Body of pancreas (tissue), 4 donors: ENCODE measurements at places on chromosomes 2 and 18.
A peak's percentile ranks its signal among the peaks of the same experiment; 100 is the strongest.

DNA sequence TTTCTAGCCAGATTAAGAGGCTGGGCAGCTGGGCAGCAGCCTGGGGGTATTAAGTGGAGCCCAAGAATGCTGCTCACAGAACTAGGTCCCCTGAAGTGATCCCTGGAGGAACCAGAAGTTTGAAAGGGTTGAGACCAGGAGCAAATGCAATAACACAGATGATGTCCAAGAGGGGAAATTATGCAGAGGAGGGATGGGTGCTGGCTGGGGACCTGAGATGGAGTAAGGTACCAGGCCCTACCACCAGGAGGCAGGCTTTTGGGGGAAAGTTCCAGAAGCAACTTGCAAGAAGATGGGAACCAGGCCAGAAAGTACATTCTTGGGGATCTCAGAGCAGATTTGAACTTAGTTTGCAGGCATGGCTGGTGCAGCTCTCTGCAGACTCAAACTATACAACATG is 175.1 kb downstream of the NCK2 start:
- DNase-seq = no peak

DNA sequence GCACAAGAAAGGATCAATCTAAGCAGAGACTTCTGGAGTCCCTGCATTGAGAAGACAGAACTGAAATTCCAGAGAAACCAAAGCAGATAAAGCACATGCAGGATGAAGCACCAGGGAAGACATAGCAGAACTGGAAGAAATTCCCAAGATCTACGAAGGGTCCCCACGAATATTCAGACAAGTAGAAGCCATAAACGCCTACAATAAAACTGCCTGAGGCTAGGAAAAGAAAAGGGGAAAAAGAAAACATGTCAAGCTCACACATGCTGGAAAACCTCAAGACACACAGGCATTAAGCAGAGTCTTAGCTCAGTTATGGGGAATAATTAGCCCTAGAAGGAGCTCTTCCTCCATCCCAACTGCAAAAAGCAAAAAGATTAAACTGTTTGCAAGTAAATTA is 171.2 kb downstream of the NBAS start:
- no peak for DNase-seq

DNA sequence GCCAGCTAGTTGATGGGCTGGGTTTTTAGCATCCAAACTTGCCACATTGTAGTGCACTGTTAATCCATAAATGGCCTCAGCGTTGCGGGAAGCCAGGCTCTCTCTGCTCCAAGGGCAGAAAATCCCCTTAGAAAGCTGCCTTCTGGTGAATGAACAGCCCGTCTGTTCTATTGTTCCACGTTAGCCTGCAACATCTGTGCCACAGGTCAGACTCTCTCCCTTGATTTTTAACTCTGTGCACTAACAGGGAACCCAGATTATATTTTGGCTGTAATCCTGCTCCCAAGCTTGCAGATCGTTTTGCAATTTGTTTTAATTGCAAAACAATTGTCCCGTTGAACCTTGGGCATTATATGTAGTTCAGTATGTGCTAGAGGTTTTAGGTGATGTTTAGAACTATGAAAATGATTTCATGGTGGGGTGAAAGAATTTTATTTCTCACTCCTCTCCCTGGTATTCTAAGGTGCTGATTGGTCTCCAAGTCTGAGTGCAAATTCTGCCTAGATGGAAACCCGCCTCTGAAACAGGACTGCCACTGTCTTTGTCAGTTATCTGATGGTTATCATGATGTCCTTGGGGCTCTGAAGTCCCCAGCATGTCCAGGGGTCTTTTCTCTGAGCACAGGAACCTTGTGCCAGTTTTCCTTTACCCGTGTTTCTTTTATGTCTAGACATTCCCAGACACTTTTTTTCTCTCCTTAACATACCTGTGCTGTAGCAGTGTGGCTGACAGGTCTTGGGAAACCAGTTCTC is 106.6 kb downstream of the MAP4K4 start:
- no peak for DNase-seq

DNA sequence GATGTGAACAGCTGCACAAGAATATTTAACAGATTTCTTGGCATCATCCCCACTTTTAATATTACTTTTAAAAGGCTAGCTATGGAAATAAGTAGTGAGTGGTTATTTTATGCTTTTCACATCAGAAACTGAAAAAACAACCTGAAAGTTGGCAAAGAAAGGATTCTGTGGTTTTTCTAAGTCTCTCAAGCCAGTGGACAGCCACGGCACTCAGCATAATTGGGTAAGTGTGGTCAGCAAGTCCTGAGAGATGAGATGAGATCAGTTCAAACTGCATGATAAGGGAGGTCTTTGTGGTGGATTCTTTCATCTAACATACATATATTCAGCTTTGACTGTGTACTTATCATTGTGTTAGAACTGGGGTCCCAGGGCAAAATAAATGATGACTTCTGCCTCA is 105.2 kb downstream of the LYPD6B start:
- no peak for DNase-seq

DNA sequence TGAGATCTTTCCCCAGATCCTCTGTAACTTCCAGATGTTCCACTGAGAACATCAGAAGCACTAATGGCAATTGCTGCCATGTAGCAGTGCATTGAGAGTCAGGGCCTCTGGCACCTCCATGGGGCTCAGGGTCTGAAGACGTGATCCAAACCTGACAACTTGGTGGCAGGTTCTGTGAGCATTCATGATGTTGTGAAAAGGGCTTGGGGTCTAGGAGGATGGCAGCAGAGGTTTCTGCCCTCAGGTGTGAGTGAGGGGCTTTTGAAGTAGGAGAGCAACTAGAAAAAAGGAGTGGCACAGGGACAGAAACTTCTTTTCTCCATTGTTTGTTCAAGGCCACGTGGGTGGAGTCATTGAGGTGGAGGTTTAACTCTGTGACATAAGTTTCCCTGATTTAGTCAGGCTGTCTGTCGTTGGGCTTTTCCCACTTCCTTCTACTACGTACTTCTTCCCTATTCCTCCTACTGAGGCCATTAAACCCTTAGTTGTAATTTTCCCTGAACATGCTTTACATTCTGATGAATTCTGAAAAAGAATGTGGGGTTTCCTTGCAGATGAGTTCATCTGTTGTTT is 13.1 kb downstream of the CFLAR start:
- DNase-seq = peak; percentile 39

DNA sequence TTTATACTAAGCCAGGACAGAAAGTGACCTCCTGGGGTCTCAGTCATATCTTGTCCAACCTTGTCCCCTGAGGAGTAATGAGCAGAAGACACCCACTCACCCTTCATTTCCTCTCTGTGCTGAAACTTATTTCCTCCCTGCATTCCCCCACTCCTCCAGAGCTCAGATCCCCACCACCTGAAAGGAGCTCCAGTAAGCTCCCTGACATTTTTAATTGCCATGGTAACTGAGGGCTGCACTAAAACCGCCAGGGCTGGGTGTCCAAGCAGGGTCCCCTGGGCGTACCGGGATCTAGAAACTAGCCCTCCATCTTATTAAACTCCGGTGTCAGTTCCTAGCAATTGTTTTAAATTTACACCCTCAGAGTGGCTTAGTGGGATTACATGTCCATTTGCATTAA is 393.3 kb upstream of the HNRNPA3 start:
- no peak for DNase-seq

DNA sequence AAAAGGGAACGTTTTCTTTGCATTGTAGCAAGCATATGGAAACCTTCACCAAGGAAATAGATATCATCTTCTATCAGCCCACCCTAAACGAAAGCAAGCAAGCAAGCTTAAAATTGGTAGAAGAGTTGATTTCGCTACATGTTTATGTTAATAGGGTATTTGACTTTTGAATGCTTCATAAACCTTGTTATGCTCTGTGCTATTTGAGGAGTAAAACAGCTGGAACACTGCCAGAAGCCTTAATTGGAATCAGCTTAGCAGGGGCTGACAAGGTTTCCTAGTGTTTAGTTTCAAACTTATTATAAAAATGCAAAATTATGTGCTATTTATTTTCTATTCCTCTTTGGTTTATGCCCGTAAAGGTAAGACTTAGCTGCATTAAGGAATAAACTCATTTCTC is 70.6 kb upstream of the LINC00305 start:
- no peak for DNase-seq

DNA sequence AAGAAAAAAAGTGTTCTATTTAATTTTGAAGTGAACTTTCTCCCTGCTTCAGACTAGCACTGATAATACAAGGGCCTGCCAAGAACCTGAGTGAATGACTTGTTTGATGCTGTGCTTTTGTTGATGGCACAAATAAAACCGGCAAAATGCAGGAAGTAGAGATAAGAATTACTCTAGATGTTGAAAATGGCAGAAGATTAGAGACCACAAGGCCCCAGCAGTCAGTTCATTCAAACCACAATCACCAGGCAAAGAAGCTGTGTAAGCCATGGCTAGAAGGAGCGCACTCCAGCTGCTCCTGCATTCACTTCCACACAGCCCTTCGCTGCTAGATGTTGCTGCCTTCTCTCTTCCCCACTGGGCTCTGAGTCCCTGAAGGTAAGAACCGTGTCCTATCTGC is 297.1 kb downstream of the AGPS start:
- no peak for DNase-seq

DNA sequence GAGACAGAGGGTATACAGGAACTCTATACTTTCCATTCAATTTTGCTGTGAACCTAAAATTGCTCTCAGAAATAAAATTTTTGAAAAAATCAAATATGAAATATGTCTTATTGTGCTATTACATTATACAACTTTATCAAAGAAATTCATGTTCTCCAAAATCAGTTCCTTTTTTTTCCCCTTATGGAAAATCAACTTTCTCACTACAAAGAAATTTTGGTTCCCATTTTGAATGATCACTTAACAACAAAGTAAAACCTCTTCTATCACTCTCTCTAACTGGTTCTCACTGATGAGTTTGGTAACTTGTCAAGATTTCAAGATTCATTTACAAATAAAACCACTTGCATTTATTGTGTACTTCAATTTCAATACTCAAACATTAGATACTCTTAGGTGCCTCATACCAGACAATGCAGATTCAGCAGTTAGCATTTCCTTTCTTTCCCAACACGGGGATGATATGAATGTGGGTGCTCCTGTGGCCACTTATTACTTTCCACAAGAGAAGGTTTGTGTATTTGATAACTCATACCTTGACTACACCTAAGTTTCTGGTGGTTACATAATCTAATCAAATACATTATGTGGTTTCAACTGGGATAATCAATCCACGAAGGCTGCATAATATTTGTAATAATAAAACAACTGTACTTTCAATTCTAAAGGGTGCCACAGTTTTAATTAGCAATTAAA is 6.4 kb downstream of the PSME4 start:
- DNase-seq = no peak

DNA sequence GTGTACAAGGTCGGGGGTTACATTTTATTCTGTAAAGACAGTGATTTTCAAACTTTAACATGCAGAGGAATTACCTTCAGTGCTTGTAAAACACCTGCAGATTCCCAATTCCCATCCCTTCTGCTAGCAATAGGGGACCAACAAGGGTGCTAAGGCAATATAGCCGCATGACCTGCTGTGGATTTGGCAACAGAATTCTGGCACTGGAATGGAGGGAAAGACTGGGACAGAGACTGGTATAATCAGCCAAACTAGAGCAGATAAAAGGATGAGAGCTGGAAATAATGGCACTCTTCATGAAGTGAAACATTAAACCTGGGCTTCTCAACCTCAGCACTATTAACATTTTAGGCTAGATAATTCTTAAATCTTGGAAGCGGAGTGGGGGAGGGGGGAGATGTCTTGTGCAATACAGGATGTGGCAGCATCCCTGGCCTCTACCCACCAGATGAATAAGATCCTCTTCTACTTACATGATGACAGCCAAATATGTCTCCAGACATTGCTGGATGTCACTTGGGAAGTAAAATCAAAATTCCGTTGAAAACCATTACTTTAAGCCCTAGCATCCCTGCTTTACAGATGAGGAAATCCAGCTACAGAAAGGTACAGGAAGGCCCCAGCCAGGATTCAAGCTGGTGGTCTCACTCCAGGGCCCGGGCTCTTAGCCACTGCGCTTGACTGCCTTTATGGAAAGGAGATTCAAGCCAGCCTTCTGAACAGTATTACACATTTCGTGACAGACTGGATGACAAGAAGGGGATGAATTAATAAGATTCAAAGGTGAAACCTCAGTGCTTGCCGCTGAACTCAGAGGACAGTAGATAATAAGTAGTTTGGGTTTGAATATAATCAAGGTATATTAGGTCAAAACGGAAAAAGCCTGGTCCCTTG is 1.7 kb downstream of the EVA1A start:
- DNase-seq = no peak

GRCh38 chr18:34786162-34786741 is 76.2 kb downstream of the DTNA start:
- no peak for DNase-seq

DNA sequence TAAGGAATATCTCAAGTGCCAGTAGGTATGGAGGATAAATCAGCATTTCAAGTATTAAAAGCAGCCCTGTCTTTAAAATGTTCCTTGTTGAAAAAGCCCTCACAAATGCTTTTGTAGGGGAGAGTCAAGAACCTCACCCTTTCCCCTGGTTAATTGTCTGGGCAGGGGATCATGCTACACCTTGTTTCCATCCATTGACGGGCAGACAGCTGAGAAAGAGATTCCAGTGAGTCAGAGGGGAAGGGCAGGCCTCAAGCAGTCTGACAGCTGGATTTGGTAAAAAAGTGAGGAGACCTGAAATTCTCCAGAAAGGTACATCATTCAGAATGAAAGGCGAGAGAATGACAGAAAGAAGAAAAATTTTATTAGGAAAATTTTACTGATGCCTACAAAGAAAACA is 203.2 kb upstream of the CYP26B1 start:
- no peak for DNase-seq

DNA sequence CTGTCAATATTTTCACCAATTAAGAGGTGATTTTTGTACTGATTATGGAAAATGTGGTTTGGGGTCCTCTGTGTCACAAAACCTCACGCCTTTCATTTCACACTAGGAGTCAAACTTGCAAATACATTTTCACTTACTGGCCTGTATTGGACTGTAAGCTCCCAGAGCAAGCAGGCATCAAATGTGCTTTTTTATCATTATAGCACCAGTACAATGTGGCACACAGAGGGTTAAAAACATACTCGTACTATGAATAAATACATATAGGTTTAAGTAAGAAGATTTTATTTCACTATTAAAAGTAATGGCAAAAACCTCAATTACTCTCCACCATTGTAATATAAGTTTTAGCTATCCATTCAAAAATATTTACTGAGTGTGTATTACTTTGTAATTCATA is 56.7 kb downstream of the ABCB11 start:
- DNase-seq = no peak
